Bone marrow (tissue), 2 donors: ENCODE measurements at places on chromosomes 6 and 20.

GRCh38 chr6:1760876-1761275, 151.2 kb downstream of the FOXC1 start:
- DNase-seq = no peak

DNA sequence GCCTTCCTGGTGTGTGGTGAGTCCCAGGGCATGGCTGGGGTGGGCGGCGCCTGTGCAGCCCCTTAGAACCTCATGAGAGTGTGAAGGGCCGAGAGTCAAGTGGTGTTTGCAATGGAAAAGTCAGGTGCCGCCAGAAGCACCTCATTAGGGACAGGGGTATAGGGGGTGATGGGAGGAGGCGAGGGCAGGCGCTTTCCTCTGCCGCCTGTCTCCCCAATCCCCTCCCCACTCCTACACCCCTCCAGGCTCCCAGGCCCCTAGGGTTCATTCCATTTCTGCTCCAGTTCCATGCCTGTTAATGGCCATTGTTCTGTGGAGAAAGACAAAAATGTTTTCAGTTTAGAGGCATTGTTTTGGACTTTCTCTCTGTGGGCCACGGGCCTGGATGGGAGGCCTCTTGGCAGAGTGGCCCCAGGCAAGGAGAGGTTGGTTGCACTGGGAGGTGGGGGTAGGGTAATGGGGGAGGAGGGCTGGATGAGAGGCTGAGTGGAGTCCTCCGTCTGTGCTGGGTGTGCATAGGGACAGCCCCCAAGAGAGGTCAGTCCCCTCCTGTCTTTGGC, 21.4 kb upstream of the SCUBE3 start:
- DNase-seq = no peak

- no peak for DNase-seq
Measured at GRCh38 chr6:37920667-37921066, 101.1 kb downstream of the ZFAND3 start.

DNA sequence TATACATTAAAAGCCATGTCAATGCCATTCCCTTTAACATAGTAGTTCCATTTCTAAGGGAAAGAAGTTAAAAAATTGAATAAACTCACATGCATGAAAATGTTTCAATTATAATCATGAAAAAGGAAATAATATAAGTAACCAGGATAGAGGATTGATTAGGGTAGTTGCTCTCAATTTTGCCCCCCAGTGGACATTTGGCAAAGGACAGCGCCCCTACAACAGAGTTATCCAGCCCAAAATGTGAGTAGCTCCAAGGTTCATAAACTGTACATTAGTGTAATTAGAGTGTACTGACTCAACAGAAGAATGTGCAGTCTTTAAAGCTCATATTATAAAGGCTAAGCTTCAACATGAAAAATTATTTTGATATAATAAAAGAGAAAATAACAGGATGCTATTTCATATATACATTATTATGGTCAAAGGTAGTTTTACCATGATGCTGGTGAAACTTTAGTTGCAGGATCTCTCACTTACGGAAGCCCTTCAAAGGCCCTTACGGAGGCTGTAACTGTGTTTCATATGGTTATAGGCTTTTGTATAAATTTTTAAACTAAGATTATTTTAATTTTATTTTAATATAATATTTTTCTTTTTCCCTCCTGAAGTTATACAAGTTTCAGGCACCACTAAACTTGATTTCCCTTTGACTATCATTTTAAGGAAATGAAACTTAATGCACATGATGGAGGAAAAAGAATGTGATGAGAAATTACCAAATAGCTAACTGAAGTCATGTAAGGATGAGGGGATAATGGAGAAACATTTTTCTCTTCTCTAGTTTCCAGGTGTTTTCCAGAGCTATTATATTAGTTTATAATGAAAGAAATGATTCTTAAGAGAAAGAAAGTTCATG, 403.6 kb downstream of the PLCB1 start:
- no peak for DNase-seq

DNA sequence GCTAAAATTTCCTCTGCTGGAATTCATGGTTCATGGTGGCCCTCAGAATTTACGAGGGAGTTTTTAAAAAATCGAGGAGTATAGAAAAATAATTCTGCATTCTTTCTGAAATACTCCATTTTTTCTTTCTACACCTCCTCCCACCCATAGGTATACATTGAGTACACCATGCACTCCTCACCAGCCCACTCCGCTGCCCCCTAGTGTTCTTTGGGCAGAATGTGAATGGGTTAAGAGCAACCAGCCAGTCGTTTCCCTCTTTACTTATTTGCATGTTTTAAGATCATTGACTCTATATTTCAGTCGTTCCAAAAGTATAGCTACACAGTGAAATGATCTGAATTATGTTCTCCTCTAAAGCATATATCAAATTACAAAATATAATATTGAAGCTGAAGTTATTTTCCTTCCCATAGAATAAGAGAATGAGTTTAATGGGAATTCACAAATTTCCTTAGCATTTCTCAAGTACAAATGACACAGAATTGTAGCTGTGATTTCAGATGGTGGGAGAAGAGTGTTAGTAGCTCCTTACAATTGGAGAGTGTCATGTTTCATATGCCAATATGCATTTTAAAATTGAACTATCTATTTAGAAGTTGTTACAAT, 977.7 kb upstream of the SLC35B3 start:
- no peak for DNase-seq
